Right kidney (tissue), 9 donors: ENCODE measurements at places on chromosomes 11 and 22.

DNA sequence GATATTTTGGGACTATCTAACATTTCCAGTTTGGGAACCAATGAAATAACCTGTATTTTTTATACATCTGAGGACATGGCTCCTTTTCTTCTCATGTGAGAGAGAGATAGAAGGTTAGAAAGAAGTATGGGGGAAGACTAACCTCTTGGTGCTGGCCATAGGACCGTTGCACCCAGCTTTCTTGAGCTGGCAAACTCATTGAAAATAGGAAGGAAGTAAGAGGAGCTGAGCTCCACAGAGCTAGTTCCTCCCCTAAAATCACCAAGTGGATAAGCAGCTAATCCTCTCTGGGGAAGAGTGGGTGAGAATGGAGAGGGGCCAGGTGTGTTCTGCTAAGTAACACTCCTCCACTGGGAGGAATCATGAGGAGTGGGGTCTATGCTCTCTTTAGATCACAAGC is 387.4 kb upstream of the CADM1 start:
- no peak for DNase-seq

GRCh38 chr11:75468534-75469340 is 35.7 kb upstream of the KLHL35 start:
- no peak for DNase-seq

DNA sequence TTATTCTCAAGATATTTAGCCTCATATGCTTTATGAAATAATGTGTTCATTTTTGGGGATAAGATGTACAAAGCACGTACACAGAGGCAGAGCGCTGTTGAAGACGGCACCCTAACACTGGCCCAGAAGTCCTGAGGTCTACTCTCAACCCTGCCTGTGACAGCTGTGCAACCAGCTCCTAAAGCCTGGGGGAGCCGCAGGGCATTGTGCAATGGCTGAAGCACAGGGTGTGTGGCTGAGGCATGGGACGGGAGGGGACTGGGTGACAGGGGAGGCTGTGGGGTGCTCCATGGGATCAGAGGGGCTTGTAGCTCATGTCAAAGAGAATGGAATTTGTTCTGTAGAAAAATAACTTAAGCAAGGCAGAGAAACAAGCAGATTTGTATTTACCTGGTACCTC is 27.7 kb downstream of the FAM227A start:
- DNase-seq = no peak

DNA sequence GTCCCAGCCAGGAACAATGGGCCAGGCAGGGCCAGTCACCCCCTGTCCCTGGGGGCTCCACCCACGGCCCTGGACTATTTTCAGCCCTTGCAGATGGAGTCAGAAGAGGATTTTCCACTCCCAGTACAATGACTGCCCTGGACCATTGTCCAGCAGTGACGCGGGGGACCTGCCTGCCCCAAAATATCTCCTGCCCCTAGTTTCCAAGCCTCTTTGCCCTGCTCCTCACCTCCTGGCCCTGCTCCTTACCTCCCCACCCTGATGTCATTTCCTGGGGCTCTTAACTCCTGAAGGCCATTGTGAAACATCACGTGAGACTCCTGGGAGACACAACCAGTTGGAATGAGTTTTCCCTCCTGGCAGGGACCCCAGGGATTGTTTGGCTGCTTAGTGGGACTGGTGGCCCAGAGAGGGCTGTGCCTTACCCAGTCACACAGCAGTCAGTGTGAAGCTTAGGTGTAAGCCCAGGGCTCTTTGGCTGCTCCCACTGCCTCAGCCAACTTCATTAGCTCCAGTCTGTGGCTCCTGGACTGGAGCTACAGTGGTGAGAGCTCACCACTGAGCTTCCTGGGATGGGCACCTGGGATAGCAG is 22.2 kb downstream of the P2RY2 start:
- no peak for DNase-seq

GRCh38 chr11:19444231-19444630 is 203.5 kb upstream of the E2F8 start:
- DNase-seq = no peak

DNA sequence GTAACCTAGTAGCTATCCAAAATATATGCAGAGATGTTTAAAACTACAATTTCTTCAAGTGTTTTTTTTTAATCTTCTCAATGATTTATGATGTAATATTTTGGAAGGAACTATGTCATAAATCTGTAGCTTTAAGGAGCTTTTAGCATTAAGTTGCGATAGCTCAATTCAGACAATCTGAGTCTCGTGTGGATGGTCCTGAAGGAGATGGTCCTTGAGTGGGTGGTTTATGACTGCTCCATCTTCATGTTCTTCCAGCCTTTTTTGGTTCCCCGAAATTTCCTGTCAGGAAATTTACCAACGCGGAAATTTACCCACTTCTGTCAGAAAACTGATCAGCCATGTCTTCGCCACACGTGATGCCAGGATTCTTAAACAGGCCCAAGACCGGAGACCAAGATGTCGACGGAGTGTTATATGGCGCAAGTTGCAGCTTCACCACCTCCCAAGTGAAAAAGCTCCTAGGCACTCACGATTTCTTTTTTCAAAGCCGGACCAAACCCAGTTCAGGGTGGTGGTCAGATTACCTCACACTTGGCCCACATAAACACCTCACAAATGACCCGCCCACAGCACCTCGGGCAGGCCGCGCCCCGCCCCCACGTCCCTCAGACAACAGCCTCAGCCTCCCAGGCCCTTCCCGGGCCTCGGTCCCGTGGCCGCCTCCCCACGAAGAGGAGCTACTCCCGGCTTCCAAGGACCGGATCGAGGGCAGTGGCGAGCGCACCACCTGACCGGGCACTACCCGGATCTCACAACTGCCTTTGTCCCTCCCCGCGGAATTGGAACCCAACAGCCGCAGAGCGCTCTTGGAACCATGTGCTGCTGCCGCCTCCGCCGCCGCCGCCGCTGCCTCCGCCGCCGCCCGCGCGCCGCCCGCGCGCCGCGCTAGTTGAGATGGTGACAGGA is at the start of gene MORC2:
TSS of gene MORC2 (minus strand) at position 760 of the 909 bp plus-strand sequence. CDS start 885 bp downstream, outside the sequence.
- peak; percentile 90 for DNase-seq

GRCh38 chr11:3969613-3970012 is 114.1 kb downstream of the STIM1 start:
- no peak for DNase-seq

DNA sequence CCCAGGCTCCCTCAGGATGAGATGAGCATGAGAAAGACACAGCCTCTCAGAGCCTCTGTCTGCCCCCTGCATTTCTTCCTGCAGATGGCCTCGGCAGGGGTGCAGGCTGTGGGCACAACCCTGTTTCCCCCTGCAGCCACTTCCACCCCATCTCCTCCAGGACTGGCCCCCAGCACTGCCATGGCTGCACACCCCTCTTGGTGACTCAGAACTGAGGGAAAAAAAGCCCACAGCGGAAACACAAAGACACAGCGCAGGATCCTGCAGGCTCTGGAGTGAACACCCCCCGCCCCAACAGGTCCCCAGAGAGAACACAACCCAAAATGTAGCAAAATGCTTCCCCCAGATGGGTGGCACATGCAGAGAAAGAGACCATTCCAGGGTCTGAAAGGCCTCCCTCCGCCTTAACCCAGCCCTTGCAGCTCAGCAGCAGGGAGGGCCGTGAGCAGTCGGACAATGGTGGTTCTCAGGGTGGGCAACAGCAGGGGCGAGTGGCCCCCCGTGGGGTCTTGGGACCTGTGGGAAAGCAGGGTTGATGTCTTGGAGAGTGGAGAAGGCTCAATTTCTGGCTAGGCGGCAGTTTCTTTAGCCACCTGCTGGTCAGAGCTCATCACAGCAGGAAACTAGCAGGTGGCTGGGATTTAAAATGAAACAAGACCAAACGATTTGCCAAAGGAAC is 8.0 kb downstream of the TUBGCP6 start:
- DNase-seq = no peak

- DNase-seq = no peak
These were observed 47.6 kb downstream of the GGTLC2 start for GRCh38 chr22:22691716-22692701.

GRCh38 chr11:2310073-2310785 is 8.4 kb downstream of the TSPAN32 start:
- DNase-seq = no peak

DNA sequence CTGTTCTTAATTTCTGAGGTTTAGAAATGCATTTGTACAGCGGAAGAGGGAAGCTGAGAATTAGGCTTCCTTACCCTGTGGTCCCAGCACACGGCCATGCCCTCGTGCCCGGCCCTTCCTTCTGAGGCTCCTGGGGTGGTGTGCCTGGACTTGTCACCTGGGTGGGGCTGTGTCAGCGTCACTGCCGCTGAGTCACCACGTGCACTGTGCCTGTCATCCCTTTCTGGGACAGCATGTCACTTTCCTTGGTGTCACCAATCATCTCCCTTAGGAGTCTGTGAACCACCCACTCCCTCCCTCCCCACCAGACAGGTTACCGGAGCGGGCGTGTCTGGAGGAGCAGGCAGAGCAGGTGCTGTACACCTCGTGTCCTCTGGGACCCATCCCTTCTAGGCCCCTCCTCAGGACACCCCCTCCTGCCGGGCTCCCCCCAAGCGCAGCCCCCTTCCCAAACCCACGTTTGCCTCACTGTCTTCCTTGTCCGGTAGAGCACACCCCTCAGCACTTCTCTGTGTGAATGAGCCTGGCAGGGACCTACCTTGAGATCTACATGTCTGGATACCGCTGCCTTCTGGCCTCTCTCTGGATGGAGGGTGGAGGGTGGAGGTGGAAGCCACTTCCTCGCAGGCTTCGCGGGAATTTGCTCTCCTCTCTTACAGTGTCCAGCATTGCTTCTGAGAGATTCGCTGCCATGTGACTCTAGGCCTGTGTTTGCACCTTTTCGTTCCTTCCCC is 367.6 kb downstream of the TBC1D22A start:
- no peak for DNase-seq

- no peak for DNase-seq
These were observed 20.6 kb upstream of the PRDM10 start for GRCh38 chr11:130023204-130023603.

DNA sequence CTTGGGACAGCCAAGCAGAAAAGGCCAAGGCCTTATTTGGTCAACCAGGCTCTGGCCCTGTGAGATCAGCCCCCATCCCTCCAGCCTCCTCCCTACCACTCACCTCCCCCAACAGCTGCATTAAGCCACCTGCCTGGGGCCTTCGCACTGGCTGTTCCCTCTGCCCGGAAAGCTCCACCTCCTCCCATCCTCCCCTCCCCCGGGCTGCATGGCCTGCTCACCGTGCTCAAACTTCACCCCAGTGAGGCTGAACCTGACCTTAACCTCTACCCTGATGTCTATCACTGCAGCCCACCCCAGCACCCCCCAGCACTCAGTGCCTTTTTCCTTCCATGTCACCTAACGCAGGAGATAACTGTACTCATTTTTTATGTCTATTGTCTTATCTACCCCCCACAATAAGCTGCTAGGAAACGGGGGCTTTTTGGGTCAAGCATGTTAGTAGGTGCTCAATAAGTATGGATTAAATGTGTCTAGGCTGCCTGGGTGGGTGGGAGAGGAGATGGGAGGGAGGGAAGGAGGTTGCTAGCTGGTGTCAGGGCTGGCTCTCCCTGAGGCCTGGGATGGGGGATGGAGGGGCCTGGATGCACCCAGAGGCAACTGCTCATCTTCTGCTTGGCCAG is 912 bp downstream of the PTPRCAP start:
- DNase-seq = no peak

DNA sequence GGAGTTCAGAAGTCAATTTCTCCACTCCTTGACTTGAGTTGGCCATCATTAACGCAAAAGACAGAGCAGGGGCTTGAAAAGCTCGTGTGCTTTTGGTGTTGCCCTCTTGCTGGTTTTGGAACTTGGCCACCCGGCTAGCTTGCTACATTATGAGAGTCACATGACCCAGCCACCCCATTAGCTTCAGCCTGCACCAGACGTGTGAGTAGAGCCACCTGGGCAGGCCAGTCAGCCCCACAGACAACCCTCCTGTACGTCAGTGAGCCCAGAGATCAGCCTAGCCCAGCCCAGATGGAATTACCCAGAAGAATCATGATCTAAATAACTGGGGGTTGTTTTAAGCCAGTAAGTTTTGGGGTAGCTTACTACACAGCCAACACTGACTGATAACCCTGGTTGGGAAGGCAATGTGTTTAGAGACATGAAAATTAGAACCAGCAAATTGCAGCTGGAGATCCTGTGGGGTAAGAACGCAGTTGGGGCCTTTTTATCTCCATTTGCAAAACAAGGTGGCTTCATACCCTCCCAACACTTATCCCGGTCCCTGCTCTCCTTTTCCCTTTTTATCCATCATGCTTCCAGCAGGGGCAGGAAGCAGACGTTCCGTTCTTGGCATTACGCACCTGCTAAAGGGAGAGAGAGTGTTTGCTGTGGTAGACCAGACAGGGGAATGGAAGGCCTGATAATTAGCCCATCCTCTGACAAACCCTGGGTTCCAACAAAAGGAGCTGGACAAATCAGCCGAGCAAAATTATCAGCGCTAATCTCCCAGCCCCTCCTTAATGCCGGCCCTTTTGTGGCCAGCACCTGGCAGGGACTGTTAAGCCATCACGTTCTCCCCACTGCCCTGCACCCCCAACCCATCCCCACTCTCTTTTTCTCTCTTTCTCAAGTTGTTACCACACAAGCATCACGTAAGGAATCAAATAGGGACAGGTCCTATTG is 548.7 kb upstream of the CADM1 start:
- DNase-seq = no peak

DNA sequence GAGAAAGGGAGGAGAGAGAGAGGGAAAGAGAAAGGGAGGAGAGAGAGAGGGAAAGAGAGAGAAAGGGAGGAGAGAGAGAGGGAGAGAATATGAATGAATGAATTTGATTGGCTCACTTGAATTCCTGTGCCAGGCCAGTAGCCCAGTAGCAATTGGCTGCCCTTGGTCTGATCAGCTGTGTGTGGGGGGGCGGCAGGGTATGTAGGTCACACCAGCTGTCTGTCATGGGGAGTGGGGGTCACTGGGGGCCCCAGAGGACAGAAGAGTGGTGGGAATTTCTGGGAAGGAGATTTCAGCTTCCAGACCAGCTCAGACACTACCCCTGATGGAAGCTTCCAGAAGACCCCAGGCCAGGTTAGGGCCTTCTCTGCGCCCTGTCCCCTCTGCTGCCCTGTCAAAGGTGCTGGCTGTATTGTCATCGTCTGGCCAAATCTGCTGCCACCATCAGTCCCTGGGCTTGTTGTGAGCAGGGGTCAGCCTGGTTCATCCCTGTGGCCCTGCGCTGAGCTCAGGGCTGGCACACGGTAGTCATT is 21.1 kb downstream of the MPPED1 start:
- DNase-seq = no peak

DNA sequence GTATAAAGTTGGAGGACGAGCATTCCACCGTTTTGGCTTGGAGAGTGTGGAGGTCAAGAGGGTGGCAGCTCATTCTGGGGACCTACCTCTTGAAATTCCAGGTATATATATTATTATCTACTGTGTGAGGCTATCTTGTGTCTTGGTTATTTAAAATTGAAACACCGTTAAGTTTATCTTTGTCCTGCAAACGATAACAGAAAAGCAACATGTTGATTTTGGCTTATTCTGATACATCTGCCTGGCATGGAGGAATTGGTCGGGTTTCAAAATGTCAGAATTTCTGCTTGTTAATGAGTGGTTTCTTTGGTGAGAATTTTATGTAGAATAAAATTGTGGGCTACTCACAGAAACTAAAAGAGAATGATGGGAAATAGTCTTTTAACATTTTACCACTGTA is 54.4 kb downstream of the SVIP start:
- no peak for DNase-seq

GRCh38 chr11:105670811-105671210 is 60.9 kb downstream of the GRIA4 start:
- DNase-seq = no peak

- DNase-seq = no peak
These were observed 3.7 kb downstream of the OR8B2 start for GRCh38 chr11:124380585-124380984.

- no peak for DNase-seq
These were observed 16.9 kb upstream of the KIRREL3 start for GRCh38 chr11:127017482-127017881.

- DNase-seq = no peak
These were observed 39.1 kb upstream of the SHISAL1 start for GRCh38 chr22:44351685-44352377.

- DNase-seq = no peak
These were observed 176.7 kb downstream of the SOX6 start for GRCh38 chr11:16179676-16180075.
